ENCODE measurements at places on chromosomes 7 and 10.

DNA sequence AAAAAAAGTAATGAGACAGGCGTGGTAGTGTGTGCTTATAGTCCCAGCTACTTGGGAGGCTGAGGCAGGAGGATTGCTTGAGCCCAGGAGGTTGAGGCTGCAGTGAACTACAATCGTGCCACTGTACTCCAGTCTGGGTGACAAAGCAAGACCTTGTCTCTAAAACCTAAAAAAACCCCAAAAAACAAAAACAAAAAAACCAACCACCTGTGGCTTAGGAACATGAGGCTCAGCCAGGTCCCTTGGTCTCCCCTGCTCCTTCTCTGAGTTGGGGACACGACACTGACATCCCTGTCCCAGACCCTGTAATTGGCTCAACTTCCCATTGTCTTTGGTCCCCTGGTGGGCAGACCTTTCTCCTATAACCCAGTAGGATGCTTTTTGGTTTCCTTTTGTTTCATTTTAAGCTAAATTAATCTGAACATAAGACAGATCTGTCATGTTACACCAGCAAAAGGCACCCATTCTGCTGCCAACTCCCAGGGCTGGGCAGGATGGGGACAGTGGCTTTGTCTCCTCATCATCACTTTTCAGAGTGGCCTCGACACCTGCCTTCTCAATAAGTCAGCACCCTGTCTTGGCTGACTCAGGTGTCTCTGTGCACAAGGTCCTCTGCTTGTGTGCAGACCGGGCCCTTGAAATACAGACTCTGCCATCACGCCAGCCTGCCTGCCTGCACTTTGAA is 74.4 kb downstream of the MYL10 start:
- DNase-seq, result no peak

GRCh38 chr7:105764506-105764905 is 111.9 kb downstream of the ATXN7L1 start:
- DNase-seq, result no peak

DNA sequence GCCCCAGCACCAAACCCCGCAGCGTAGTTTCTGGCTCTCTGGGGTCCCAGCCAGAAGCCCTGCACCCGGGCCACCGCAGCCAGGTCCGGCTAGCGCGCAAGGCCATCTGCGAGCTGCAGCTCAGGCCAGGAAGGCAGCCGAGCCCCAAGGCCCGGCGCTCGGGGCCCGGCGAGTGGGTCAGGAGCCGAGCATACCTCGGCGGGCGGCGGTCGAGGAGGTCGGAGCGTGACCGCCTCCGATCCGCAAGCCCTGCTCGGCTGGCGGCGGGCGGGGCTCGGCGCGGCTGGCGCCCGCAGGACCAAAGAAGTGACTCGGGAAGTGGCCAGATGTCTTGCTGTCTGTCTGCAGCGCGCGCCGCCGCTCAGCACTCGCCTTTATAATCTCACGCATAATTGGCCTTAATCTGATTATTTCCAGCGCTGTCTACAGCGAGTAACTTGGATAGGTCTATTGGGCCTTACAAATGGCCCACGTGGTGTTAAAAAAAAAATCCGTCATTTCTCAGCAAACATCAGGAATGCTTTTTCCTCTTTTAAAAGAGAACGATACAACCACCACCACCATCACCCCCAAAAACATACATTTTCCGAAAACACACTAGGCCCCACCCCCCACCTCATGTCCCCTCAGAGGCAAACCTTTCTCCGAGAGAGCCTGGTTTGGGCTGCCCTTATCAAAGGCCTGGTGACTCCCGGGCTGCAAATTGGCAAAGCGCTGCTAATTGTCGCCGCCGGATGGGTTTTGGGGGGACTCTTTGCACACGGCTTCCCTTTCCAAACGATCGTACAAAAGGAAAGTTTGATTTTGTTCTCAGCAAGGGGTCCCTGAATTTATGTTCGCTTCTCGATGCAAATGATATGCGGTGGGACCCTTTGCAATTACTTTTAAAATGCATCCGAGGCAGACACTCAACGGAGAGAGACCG is at the start of gene DRGX:
TSS of gene DRGX (minus strand) at position 349 of the 925 bp plus-strand sequence. CDS start 649 bp downstream, outside the sequence.
- no peak for DNase-seq

DNA sequence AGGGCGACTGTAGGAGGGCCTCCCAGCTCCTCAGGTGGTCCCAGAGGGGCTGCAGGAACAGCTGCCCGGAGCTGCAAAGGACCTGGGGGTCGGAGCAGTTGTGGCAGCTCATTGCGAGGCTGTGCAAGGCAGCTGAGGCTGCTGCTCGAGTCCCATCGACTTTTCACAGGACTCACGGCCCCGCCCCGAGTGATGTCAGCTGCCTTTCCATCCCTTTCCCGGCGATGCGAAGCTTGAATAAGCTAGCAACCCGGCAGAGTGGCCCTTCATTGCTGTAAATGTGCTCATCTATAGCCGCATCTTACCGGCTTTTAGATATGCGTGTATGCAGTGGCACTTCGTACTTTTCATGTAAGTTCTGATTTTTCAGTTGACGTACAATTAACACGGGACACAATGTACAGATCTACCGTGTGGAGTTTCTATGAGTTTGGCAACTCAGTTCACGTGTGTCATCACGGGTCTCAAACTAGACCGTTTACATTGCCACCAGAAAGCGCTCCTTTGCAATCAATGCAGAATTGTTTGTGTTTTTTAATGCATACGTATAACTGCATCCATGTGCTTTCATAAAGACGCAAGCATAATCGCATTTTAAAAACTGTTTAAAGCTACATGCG is at the start of gene CH25H:
TSS of gene CH25H (minus strand) at position 137 of the 620 bp plus-strand sequence. CDS start at position 112, 25 bp downstream.
- DNase-seq, result peak; percentile 84

- no peak for DNase-seq
Observed at GRCh38 chr10:132200344-132201110, 13.8 kb downstream of the DPYSL4 start.

- DNase-seq, result no peak
Observed at GRCh38 chr7:124655990-124656389, 109.6 kb downstream of the GPR37 start.

GRCh38 chr10:117546581-117547015 is 4.1 kb downstream of the EMX2 start:
- DNase-seq, result no peak

- no peak for DNase-seq
Observed at GRCh38 chr10:33143160-33143728, 185.2 kb upstream of the ITGB1 start.

GRCh38 chr7:156156734-156157408 is 344.6 kb upstream of the SHH start:
- no peak for DNase-seq

DNA sequence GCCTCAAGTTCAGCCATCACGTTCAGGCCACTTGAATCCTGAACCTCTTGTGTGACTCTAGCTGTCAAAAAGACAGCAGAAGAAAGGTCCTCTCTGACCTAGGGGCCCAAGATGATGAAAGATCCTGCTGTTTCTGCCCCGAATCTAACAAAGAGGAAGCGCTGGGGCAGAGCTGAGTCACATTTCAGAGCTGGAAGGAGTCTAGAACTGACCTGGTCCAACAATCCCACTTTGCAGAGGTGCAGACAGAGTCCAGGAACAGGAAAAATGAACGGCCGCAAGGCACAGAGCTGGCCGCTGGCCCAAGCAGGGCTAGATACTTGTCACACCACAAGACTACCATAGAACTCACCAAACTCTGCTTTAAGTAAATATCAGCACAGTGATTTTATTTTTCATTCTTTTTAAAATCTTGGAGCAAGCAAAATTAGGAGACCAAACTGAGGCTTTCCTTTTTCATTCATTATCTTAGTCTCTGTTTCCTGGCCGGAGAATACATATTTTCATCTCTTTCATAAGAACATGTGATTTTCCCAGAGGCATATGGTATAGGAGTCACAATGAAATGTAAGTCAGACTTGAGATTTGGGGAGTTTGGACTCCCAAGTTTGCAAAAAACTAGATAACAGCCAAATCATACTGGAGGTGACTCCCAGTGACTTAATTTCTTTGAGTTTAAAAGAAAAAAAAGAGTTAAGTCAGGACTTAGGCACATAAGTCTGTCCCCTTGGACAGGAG is 52.8 kb downstream of the CHST15 start:
- DNase-seq, result no peak

DNA sequence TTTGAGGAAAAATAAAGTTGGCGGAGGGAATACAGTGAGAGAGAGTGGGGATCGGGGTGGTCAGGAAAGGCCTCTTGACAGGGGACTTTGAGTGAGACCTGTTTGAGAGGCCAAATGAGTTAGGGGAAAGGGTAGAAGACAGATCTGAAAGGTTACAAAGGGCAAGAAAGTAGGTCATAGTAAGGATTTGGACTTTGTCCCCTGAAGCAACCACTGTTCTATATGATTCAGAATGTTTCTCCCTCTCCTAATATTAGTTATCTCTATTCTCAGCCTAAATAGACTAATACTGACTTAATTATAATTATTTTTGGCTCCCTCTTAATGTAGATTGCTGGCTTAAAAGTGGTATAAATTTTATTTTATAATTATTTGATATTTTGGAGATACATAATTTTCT is 88.0 kb downstream of the CTNNA3 start:
- no peak for DNase-seq

GRCh38 chr7:127908430-127909258 is 122.6 kb downstream of the LRRC4 start:
- DNase-seq, result no peak

GRCh38 chr10:64501807-64502206 is 980.6 kb downstream of the REEP3 start:
- no peak for DNase-seq

- peak; percentile 26 for DNase-seq
Observed at GRCh38 chr10:64288404-64288803, 767.2 kb downstream of the REEP3 start.

- DNase-seq, result no peak
Observed at GRCh38 chr10:43026039-43026973, 50.6 kb upstream of the RET start.

- no peak for DNase-seq
Observed at GRCh38 chr7:1100834-1101562, 13.1 kb downstream of the GPER1 start.

DNA sequence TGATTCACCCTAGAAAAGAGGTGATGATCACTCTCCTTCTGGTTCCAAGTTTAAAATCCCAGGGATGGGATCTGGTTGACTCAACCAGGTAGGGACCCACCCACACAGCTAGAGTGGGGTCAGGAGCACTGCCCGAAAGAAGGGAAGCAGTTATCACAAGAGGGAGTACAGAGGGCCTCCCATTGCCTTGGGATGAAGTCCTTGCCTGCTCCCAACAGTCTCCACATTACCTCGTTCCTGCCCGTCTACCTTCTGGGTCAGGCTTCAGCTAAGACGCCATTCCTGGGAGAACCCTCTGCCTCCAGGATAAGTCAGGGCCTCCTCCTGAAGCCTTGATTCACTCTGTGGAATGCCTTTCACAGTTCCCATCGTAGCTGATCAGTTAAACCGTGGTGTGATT is 23.8 kb downstream of the ZMIZ2 start:
- DNase-seq, result no peak

DNA sequence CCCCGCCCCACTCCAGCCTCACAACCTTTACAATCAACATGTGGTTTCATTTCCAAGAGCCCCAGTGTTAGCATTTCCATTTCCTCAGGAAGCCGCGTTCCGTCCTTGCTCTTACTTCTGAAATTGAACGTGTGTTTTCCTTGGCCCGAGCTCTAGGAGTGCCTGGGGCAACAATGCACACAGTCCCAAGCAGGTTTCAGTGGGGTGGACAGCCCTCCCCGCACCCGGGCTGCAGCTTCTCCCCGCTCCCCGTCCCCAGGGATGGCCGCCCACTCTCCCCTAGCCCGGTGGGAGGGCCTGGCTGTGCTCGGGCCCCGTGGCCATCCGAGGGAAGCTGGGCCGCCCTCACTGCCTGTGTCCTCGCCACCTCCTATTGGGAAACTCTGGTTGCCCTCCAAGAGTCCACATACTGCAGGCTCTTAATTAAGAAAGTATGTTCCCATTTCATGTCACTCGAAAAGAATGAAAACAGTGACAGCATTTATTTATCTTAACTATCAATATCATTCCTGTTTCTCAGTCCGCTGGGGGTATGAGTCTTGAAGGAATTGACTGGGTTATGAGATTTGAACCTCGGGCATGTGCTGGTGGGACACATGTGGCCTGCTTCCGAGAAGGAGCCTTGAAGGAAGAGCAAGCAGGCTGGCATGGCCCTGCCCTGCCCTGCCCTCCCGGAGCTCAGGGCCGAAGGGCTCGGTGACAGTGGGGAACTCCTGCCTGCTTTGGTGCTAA is 163.8 kb downstream of the GRK5 start:
- DNase-seq, result no peak

- DNase-seq, result no peak
Observed at GRCh38 chr7:101586078-101586905, 42.8 kb downstream of the MYL10 start.

DNA sequence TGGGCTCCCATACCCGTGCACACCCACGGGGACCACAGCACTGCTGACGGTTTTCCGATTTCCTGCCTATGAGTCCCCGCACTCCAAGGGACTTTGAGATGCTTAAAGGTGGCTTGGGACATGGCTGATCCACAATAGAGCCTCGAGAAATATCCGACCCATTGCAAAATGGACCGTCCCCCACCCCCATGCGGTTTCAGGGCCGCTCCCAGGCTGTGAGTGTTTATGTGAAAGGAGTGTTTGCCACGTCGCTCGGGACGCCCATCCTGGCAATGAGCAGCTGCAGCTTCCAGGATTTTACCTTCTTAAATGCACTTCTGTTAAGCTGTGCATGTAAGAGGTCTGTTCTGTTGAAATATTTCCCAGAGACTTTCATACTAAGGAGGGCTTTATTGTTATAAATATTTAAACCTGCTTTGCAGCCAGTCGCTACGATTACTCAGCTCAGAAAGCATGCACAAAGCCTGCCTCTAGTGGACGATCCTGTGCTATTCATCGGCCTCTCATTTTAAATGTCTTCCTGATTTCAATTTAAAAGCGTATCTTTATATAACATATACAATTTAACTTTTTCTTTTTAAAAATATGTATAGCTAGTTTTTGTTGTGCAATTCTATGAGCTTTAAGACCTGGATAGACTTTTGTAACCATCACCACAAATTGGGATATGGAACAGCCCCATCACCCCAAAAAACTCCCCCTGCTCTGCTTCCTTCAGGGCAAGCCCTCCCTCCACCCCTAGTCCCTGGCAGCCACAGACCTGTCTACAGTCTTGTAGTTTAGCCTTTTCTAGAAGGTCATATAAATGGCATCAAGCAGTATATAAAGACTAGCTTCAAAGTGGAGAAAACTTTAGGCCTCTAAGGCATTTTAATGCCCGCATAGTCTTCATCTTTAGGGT is 418.3 kb downstream of the PAXIP1 start:
- DNase-seq, result peak; percentile 70

- DNase-seq, result no peak
Observed at GRCh38 chr10:99695761-99696160, 36.2 kb downstream of the COX15 start.

- no peak for DNase-seq
Observed at GRCh38 chr7:84612981-84613681, 418.5 kb upstream of the SEMA3A start.

DNA sequence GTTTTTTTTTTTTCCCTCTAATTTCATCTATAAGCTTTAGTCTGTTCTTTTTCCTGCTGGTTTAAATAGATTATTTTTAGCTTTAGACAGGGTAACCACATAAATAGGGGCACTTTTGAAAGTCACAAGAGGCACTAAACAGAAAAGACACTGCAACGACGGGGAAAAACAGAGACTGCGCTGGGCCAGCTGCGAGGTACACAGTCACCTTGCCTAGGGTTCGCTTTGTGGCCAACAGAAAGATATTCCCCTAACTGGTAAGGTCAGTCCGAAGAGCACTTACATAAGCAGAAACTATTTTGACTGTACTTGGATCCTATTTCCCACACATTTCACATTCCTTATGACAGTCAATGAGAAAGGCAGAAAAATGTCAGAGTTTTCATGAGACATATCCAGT is 175.6 kb upstream of the PHF14 start:
- no peak for DNase-seq

GRCh38 chr7:98981701-98982100 is 103.4 kb downstream of the TRRAP start:
- no peak for DNase-seq
